ENCODE measurements at places on chromosomes 2 and 18.

DNA sequence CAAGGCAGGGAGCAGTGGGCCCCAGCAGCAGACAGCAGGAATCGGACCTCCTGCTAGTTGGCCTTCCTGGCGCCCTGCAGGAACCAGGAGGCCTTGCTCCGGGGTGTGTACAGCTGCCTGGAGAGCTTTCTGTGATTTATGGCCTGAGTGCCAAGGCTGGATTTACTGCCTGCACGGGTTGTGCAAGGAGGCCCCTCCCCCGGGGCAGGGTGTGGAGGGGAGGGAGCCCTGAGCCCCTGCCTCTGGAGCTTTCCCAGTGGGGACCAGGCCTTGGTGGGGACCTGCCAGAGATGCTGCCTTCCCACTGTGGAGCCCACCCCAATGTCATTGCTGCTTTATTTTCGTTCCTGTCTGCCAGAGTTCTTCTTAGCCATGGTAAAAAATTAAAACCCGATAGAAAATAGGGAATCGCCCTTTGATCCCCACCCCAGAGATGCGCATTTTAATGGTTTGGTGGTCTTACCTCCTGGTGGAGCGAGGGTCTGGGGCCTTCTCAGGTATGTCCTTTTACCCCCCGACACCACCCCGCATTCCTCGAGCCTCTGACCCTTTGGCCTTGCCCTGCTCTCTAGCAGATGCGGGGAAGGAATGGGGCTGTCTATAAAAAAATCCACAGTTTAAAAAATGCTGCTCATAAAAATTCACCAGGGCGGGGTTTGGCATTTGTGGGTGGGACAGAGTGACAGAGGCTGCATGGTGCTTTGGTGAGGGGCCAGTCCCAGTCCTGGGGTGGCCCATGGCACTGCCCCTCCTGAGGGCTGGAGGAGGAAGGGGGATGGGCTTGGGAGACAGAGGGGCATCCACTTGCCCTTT is 6.9 kb upstream of the RALB start:
- DNase-seq, result no peak

GRCh38 chr2:160912276-160912675 is 248.0 kb upstream of the TANK start:
- no peak for DNase-seq

DNA sequence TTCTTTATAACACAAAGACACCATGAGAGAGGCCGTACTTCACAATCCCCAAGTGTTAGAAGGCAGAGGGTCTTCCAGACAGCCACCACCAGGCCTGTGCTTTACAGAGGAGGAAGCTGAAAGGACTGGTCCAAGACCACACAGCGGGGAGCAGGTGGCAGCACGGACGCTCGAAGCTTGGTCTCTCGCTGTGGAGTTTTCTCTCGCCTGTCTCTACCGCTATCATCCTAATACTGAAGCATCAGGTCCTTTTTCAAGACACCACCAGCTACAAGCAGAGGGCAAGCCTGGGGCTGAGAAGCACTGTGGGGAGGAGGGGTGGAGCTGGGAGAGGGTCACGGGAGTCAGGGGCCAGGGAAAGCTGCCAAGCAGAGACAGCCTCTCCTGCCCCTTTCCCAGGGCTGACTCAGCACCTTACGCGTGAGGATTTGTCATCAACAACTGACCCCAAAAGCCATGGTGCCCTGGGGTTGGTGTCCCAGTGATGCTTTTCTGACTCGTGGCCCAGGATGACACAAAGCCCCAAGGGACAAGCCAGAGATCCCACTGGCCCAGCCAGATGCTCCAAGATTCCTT is 31.9 kb upstream of the FOSL2 start:
- DNase-seq, result no peak

- no peak for DNase-seq
Measured at GRCh38 chr2:176636401-176636800, 367.2 kb downstream of the MTX2 start.

GRCh38 chr18:43054815-43055519 is 60.5 kb downstream of the RIT2 start:
- no peak for DNase-seq

- no peak for DNase-seq
Measured at GRCh38 chr2:101872480-101872879, 119.3 kb upstream of the IL1R2 start.

- no peak for DNase-seq
Measured at GRCh38 chr2:156311976-156312375, 20.5 kb downstream of the NR4A2 start.

DNA sequence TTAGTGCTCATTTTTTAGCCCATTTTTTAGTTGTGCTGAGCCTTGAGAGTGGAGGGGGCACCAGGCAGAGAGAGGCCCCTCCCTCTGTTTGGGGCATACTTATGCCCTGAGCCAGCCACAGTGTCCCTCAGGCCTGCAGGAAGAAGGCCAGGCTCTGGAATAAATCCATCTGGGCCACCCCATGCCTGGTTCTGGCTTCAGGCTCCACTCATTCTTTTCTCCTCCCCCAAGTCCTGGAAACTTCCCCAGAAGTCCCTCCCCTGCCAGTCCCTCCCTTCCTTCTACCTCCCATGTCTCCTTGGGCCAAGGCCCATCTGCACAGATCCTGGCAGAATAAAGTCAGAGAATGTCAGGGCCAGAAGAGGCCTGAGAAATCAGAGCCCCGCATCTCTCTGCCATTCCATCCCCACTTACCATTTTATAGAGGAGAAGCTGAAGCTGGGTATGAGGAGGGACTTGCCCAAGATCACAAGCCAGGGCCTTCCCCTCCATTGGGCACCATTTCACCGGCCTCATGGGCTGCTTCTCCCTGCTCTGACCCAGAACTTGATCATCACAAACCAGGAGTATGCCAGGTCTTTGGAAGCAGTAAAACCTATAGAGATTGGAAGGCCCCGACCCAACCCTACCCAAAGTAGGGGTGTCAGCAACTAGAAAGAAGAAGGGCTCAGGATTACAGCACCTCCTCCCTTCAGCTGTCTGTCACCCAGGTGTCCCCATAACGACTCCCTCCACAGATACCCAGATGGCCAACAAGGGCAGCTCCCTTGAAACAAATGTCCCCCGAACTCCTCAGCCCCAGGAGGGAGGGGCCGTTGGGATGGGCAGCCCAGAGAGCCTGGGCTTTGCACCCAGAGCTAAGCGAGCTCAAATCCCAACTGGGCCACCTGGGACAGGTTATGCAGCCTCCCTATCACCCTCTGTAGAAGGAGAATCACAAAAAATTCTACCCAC is 108.4 kb downstream of the POLR1A start:
- DNase-seq, result no peak

GRCh38 chr2:36753706-36754221 is 57.3 kb downstream of the VIT start:
- DNase-seq, result no peak

DNA sequence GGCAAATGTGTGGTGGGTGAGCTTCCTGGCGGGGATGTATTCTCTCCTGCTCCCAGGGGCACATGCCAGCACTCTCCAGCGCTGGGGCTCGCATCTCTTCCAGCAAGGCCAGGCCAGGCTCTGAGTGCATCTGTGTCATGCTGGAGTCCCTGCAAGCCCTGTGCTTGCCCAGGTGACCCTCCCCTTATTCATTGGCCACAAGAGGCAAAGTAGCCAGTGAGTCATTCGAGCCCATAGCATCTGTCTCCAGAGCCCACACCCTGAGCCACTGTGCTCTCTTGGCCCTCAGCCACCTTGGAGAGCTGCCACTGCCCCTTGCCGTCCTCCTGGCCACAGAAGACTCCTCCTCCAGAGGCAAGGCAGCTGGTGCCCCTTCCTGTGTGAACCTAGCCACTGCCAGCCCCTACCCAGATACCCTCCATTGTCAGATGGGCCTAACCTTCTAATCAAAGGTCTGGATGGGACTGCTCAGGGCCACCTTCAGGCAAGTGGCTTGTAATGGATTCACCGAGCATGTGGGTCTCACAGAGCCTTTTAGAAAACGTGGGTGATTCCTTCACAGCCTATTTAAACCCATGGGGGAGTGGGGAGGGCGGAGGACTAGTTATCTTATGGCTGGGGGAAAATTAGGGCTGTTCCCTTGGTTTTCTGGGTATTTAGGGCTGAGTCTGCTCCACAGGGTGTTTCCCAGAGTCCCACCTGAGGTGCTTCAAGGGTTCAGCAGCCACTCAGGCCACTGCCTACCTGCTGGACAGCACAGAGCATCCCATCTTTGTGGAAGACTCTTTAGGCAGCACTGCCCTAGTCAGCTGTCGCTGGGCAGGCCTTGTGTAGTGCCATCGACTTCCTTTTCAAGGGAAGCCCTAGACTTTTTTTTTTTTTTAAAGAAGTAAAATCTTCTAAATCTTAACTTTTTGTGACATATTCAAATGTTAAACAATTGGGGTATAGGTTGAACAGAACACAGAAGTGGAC is 137.4 kb downstream of the ACOXL start:
- DNase-seq, result no peak

DNA sequence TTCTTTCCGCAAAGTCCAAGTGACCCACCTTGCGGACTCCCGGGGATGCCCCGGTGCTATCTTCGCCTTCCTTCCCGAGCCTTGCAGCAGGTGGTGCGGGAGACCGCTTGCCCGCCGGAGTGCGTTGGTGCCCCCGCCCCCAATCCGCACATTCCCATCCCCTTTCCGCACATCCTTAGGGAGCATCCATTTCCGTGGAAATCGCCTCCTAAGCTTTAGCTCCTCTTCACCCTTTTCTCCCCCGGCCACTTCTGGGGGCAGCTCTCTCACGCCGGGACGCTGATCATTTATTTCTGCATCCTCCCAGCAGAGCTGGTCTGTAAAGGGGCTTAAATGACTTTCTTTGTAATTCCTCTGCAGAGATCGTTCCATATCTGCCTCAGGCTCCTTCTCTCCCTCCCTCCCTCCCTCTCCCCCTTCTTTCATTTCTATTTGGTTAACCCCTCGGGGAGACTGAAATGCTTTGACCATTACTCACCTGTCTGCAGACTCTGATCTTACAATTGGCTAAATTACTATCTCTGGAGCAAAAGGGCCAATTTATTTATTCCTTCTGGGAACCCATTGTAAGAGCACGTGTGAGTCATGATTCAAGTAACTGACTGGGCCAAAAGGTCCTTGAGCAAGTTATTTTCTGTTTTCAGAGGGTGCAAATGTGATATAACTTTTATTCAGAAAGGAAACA is 1.3 kb upstream of the LYPD1 start:
- DNase-seq, result no peak

DNA sequence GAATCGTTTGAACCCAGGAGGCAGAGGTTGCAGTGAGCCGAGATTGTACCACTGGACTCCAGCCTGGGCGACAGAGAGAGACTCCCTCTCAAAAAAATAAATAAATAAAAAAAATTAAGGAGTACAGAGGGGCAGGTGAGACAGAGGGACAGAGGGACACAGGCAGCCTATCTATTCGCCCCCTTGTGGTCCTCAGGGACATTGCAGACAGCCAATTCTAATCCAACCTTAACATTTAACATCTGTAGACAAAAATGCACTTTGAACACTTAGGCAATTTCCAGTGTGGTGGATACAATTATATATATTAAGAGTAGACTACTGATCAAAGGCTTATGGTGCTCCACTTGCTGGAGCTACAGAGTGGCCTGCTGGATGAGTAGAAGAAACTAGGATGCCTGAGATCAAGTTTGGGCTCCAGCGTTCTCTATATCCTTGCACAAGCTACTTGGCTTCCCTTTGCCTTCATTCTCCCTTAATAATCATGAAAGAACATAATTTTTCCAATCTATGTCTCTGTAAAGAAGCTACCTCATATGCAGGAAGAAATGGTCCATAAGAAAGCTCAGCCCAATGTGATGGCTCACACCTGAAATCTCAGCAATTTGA is 8.2 kb upstream of the SMARCAL1 start:
- DNase-seq, result peak; percentile 53

- DNase-seq, result no peak
Measured at GRCh38 chr2:27461118-27461517, 18.9 kb downstream of the KRTCAP3 start.

GRCh38 chr2:158530829-158531228 is 74.1 kb downstream of the PKP4 start:
- no peak for DNase-seq

DNA sequence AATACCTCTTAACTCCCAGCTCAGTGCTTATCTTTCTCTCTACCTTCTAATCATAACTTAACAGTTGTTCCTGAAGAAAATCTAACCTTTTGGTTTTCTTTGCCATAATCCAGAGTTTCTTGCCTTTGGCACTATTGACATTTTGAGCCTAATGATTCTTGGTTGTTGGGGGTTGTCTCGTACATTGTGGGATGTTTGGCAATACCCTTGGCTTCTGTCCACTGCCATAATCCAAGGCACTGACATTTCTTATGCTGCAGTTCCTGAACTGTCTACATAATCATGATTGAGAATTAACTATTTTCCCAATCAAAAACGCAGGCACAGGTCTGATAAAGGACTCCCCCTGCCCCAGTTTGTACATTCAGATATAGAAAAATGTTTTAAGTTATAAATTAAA is 203.2 kb upstream of the MEX3C start:
- DNase-seq, result no peak

- DNase-seq, result no peak
Measured at GRCh38 chr2:221563270-221563985, 8.7 kb downstream of the EPHA4 start.

- DNase-seq, result no peak
Measured at GRCh38 chr18:45286431-45286830, 328.8 kb upstream of the SLC14A2 start.

DNA sequence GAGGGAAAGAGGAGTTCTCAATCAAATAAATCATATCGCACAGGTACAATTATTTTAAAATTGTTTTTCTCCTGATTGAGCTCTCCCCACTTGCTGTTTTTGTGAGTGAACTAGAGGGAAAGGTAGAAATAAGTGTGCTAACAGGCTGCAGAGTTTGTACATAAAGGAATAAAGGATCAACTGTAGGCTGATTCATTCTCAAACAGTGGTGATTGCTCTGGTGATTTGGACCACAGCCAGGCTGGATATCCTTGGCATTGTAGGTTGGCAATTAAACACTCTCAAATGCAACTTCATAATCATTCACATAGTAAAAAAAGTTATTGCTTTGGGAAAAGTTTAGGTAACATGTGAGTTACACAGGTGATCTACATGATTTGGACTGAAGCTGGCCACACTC is 29.8 kb downstream of the LRP1B start:
- no peak for DNase-seq

DNA sequence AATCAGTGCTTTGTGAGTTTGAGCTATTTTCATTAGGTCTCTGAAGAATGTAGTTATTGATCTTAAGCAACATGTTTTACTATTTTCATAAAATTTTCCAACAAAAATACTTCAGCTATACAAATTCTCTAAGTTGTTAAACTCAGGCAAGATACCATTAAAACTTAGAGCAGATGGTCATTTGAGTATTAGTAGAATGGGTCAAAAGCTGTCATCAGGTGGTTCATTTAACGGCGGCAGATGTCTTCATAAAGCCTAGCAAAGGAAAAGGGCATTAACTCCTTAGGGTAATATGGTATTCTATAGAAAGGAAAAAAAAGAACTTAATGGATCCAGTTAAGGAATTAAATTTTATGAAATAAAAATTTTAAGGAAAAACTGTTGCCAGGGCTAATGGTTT is 19.2 kb downstream of the MIB1 start:
- DNase-seq, result no peak

DNA sequence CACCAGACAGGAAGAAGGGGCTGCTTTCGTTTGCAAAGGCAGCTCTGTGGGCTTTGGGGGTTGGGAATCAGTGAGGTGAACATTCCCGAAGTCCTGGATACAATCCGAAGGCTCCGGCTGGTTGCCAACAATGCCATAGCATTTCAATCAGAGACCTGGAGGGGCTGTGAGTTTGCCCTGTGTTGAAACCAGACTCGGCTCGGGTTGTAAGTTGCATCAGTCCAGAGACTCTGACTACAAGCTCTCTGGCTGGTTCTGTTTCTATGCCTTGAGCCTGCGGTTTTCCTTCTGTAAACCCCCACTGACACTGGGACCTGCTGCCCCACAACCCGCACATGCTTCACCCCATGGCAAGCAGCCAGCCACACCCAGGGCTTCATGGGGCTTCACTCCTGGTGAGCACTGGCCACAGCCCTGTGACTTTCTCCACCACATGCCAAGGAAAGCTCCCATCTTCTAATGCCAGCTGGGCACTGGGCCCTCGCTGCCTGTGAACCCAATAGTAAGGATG is 85.7 kb upstream of the ODC1 start:
- DNase-seq, result no peak

Measured in activated CD4-positive, alpha-beta T cell treated with anti-CD3 and anti-CD28 coated beads for 4 hours (primary cell).